BJ (cell line): ENCODE measurements at places on chromosomes 2 and 18. TPM values are rescaled to one million over a fixed set of nuclear protein-coding genes. Genes with fewer than 3 reads are reported as not detected.

The RPRM gene
- not detected in 2 replicates for polyA plus RNA-seq

The DNAH6 gene
- 0.01 TPM in 2 replicates for polyA plus RNA-seq

The RBM43 gene
- polyA plus RNA-seq = 3.7 and 8.3 TPM in 2 replicates

The SLC30A3 gene
- 0.06 and 0.10 TPM in 2 replicates for polyA plus RNA-seq

The CPO gene
- polyA plus RNA-seq = not detected in 2 replicates

The IL1F10 gene
- polyA plus RNA-seq = not detected in 2 replicates

The SOCS6 gene
- 26.7 and 28.7 TPM in 2 replicates for polyA plus RNA-seq

The IL36RN gene
- polyA plus RNA-seq = not detected in 2 replicates

The SERPINB2 gene
- polyA plus RNA-seq = 15.2 and 22.1 TPM in 2 replicates

The ERBB4 gene
- not detected in 2 replicates for polyA plus RNA-seq

The TP53I3 gene
- 37.4 and 45.1 TPM in 2 replicates for polyA plus RNA-seq

The SLC4A5 gene
- 0.07 and 0.16 TPM in 2 replicates for polyA plus RNA-seq

The SLC40A1 gene
- polyA plus RNA-seq = 0.47 and 0.83 TPM in 2 replicates

The SYT4 gene
- polyA plus RNA-seq = not detected in 2 replicates

The CIDEA gene
- polyA plus RNA-seq = not detected in 2 replicates

The MEIS1 gene
- polyA plus RNA-seq = 57.4 and 65.7 TPM in 2 replicates

The GALNT3 gene
- polyA plus RNA-seq = 2.4 and 5.4 TPM in 2 replicates

The IL36B gene
- not detected in 2 replicates for polyA plus RNA-seq

The TTN gene
- not detected in 2 replicates for polyA plus RNA-seq

The NTSR2 gene
- polyA plus RNA-seq = not detected in 2 replicates

The DSC3 gene
- not detected in 2 replicates for polyA plus RNA-seq

The ZNF892 gene
- 0.71 and 1.5 TPM in 2 replicates for polyA plus RNA-seq

The AGXT gene
- polyA plus RNA-seq = not detected in 2 replicates

The SCN9A gene
- 19.4 and 38.8 TPM in 2 replicates for polyA plus RNA-seq

The SEH1L gene
- polyA plus RNA-seq = 32.3 and 59.0 TPM in 2 replicates

The PTPRN gene
- polyA plus RNA-seq = 3.2 and 7.0 TPM in 2 replicates

The CDH20 gene
- 0.02 TPM in 1 of 2 replicates, not detected in the other for polyA plus RNA-seq

The ST8SIA5 gene
- not detected in 2 replicates for polyA plus RNA-seq

The CLEC4F gene
- polyA plus RNA-seq = not detected in 2 replicates

The FAM237A gene
- not detected in 2 replicates for polyA plus RNA-seq

The PIAS2 gene
- 5.5 and 5.6 TPM in 2 replicates for polyA plus RNA-seq

The ASB18 gene
- not detected in 2 replicates for polyA plus RNA-seq

The RAX gene
- polyA plus RNA-seq = not detected in 2 replicates

The EML6 gene
- 0.18 and 0.36 TPM in 2 replicates for polyA plus RNA-seq

The POTEJ gene
- 0.02 TPM in 1 of 2 replicates, not detected in the other for polyA plus RNA-seq
